ENCODE measurements at places on chromosomes 2 and 18.

GRCh38 chr2:196169516-196169915, 1.9 kb downstream of the STK17B start:
- DNase-seq, result no peak

- no peak for DNase-seq
These were observed 62.5 kb downstream of the GPR39 start for GRCh38 chr2:132479155-132479554.

GRCh38 chr2:25220313-25220712, 51.9 kb upstream of the POMC start:
- no peak for DNase-seq

DNA sequence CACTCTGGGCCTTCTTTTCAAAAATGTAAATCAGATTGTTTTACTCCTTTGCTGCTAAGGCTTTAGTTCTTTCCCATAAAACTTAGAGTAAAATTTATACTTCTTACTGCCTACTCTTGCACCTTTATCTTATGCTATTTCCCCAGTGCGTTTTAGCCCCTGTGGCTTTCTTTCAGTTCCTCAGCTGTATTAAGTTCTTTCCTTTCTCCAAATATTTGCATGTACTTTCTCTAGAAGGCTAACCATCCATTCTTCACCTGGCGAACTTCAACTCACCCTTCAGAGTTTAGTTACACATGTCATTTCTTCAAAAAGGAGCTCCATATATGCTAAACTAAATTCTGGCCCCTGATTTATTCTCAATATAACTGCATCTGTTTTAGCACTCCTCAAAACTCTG, 160.7 kb downstream of the FSHR start:
- DNase-seq, result no peak

DNA sequence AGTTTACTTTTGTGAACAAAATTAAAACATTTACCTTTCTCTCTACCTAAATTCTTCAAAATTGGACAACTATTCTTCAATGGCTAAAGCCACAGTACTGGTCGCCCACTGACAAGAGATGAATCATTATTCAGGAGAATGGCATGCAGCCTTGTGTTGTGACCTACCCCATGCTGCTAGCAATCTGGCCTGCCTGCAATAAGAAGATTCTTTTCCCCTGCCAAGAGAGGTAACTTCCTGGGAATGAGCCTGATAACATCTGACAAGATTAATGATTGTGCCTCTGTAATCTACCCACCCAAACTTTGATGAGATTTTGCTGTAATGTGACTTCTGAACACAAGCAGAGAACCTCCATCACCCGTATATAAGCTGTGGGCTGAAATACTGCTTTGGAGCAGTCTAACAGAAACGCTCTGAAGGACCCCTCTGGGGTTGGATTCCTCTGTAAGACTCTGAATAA, 47.0 kb upstream of the ST3GAL5 start:
- DNase-seq, result peak; percentile 72

DNA sequence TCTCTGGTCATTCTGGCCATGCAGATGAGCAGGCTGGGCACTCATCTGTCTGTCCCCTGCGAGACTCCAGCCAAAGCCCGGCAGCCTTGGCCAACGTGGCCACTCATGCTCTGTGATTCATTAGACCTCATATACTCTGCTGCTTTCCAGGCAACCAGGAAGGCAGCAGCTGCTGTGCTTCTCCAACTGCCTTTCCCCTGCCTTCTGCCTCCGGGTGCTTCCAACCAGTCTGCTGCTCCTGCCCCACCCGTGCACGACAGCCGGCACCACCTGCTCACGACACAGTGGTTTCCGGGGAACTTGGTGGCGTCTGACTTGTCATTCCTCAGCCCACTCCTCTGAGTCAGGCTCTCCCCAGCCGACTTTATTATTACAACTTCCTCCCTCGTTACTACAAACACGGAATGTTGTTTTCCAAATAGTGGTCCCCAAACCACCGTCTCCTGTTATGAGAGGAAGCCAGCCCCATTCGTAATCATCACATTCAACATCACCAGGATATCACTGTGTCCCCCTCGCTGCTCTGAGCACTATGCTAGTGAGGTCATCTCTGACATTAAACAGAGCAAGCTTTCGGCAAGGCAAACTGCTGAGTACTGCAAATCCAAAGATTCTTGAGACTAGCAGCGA, 392.4 kb downstream of the ALK start:
- peak; percentile 64 for DNase-seq

DNA sequence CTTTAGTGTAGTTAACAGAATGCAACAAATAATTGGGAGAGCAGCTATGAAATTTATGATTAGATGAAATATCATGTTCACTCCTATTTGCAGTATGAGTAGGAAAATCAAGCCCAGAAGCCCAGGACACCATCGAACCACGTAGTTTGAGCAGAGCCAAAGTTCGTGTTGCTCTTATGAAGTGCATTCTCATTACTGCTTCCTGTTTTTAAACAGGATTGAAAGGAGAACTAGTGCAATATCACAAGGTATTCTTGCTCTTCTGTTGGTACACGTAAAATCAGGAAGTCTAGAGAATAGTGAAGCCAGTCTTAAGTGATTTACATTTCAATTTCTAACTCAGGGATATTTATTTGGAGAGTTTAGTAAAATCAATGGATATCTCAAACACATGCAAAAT, 21.1 kb downstream of the ARHGAP15 start:
- DNase-seq, result no peak

DNA sequence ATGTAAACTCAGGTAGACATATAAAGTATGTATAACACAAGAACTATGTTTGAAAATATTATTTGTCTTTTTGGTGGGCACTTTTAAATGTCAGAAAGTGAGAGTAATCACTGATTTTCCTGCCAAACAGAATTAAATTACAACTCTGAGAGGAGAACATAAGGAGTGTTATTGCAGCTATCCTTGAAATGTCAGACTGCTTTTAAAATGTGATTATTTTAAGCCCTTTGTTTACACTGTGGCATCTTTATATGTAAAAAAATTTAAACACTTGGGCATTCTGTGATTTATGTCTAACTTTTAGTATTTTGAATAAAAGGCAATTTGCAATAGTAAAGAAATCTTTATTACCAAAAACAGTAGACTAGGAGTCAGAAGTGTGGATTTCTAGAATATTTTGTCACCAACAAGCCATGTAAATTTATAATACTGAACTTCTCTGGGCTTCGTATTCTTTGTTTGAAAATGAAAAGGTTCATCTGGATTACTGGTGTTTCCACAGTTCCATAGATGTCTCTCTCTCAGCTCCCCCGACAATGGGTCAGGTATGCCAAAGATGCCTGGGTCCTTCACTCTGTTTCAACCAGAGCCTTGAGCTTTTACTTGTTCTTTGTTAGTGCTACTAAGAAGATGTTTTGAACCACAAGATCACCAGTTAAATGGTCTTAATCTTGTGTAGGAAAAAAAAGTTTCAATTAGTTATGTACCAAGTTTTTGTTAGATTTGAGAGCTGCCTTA, 38.8 kb downstream of the GULP1 start:
- no peak for DNase-seq

DNA sequence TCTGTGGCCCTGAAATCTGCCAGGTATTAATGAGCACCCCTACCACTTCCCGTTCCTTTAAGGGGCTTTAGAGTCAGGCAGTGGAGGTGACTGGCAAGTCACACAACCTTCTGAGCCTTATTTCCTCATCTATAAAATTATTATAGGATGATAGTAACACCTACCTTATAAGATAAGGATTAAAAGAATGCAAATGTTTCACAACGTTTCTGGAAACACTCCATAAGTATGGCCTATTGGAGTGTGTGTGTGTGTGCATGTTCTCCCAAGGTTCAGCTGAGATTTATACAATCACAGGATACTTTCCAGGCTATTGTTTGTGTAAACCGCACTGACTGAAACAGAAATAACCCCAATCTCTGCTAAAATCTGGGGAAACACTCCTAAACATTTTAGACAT, 176.0 kb downstream of the PDE11A start:
- no peak for DNase-seq

DNA sequence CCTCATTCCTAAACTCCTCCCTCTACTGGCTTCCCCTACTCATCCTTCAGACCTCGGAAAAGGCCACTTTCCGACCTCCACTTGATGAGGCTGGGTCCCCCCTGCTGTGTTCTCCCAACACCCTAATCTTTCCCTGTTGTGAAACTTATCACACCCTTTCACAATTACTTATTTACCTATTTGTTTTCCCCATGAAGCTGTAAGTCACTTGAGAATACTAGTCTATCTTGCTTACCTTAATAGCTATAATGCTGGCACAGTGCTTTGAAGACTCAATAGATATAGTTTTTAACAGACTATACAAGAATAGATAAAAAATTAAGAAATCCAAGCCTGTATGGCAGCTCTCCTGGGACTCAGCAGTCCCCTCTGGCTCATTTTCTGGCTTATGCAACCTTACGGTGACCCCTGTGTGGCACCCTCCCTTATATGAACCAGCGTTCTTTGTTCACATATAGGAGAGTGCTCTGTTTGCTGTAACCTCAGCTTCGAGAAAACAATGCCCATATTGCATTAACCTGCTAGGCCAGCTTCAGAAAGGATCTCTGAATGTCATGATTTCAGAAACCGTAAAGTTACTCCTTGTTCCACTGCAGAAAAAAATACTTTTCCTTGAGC, 220.4 kb upstream of the PKDCC start:
- no peak for DNase-seq

- DNase-seq, result no peak
These were observed 9.6 kb downstream of the PPP1R1C start for GRCh38 chr2:181995289-181995688.

GRCh38 chr18:57113799-57114420, 33.0 kb upstream of the BOD1L2 start:
- DNase-seq, result no peak

- DNase-seq, result no peak
These were observed 20.9 kb downstream of the GREB1L start for GRCh38 chr18:21262979-21263378.

- no peak for DNase-seq
These were observed 27.6 kb upstream of the LGALSL start for GRCh38 chr2:64426183-64426952.

- no peak for DNase-seq
These were observed 30.6 kb upstream of the PAPOLG start for GRCh38 chr2:60725466-60725865.

DNA sequence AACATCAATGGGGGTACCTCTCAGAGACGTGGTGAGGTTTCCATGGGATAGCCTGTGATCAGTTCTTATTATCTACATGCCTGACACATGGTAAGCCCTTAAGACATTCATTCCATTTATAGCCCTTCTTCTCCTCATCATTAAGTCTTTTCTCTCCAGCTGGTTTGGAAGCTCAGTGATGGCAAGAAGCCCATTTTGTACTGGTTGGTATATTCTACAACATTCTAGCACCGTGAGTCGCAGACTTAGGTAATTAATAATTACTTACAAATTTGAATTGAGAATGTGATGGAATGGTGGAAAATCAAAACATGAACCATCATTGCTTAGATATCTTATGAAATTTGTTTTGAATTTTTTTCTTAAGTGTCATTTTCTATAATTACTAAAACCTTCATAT, 472.6 kb downstream of the DLGAP1 start:
- peak; percentile 58 for DNase-seq

GRCh38 chr2:59567151-59567550, 986.3 kb downstream of the BCL11A start:
- no peak for DNase-seq

DNA sequence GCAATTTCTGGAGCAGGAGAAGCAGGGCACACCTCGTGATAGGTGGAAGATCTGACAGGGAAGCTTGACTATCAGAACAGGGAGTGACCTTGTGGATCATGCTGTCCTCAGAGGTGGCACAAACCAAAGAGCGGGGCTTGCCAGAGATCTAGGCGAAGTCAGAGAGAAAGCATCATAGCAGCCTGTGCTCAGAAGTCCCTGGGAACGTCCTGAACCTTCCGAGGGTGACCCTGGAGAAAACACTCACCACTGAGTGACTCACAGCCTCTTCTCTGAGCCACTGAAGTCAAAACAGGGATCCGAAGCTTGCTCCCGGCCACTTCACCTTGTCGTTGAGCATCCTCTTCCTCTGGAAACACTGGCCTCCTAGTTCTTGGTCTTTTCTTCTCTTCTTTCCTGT, 56.7 kb downstream of the IL1R2 start:
- DNase-seq, result no peak

DNA sequence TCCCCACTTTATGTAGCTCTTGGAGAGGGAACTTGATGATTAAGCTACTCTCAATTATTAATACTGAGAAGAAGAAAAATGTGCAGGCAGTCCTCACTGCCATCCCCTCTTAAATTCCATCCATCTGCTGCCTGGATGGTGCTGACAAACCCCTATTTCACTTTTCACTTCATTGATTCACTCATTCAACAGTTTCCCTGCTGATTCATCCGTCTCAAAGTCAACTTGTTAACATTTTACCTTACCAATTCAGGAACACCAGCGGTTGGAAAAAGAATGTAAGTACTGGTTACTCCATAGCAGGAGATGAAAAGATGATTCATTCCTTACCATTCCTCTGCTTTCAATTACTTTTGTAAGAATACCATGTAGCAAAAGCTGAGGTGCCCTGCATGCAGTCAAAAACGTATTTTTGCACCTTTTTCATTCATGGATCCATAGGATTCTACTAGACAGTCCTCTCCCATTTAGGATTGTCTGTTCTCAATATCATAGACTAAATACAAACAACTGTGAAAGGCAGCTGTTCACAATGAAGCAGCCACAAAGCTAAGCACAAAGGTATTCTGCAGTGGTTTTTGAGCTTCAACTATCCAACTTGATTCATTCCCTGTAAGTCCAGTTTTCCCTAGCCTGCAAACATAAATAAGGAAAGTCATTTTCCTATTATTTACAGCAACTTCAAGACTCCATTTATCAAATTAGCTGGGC, 262.0 kb downstream of the MREG start:
- peak; percentile 94 for DNase-seq

DNA sequence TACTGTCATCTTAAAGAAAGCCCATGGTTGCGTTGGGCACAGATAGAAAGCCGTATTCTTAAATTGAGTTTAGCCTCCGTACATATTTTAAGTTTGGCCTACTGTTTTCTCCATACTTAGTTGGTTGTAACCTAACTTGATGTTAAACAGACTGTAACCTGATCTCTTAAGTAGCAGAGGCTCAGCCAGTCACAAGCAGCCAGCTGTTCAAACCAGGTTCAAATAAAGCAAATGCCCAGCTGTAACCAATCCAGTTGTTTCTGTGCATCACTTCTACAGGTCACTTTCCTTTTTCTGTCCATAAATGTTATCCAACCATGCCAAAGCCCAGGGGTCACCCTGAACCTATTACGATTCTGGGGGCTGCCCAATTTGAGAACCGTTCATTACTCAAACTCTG, 10.0 kb upstream of the THADA start:
- DNase-seq, result no peak

- DNase-seq, result no peak
These were observed 17.6 kb downstream of the TTC32 start for GRCh38 chr2:19883971-19884720.

DNA sequence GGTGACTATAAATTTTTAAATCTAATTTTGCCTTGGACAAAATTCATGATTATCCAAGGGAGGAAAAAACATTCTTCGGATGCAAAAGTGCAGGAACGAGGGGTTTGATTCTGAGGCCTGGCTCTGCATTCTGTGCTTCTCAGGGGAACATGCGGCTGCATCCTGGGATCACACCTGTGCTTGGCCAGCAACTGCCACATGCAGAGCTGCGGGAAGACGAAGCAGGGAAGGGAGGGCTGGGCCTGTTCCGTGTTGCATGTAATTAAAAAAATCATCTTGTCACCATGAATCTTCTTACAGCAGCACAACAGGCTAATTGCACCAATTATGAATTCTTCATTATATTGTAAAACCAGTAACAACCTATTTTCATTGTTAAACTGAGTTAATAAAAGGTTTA, 158.0 kb upstream of the ALKAL2 start:
- no peak for DNase-seq
